ENCODE measurements at places on chromosomes 5 and 9. TPM values are rescaled to one million over a fixed set of nuclear protein-coding genes. Genes with fewer than 3 reads are reported as not detected.

DNA sequence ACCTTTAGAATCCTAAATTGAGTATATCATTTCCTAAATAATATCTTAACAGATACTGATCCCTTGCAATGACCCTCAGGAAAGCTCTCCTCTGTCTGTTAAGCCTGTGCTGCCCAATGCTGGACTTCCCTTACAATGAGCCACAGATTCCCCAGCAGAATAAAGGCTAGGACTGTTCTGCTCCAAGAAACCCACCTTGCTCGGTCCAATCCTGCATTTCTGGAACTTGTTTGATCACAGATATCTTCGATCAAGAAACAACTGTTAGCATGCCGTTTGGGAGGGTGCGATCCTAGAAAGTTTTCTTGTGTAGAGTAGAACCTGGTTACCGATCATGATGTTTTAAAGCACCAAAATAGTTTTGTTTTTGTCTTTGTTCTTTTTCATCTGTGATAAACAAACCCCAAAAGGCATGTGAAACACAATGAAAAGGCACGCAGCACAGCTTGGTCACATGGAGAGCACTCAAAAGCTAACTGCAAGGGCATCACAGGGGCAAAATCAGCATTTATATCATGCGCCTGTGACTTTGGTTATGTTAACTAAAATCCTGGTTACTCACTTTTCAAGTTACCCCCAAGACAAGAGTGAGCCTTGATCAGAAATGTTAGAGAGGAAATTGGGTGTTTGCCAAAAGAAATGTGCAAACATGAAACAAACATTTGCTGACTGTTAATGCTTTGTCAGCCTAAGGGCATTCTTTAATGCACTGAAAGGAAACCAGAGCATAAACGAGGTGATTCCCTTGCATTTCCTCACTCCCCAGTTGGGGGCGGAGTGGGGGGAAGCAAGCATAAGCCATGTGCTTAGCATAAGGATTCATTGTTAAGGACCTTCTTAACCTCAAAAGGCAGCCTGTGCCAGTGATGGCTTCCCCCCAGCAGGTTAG, 61.9 kb upstream of the ADAMTS16 start:
- no peak for DNase-seq

The OBP2B gene
- total RNA-seq, result not detected

GRCh38 chr5:16140944-16141343, 38.6 kb downstream of the MARCHF11 start:
- no peak for DNase-seq

GRCh38 chr5:28077291-28078240, 1039.2 kb upstream of the CDH9 start:
- DNase-seq, result no peak

- DNase-seq, result no peak
Measured at GRCh38 chr9:84832453-84832852, 162.9 kb downstream of the NTRK2 start.

The SLC6A3 gene
- not detected for total RNA-seq

DNA sequence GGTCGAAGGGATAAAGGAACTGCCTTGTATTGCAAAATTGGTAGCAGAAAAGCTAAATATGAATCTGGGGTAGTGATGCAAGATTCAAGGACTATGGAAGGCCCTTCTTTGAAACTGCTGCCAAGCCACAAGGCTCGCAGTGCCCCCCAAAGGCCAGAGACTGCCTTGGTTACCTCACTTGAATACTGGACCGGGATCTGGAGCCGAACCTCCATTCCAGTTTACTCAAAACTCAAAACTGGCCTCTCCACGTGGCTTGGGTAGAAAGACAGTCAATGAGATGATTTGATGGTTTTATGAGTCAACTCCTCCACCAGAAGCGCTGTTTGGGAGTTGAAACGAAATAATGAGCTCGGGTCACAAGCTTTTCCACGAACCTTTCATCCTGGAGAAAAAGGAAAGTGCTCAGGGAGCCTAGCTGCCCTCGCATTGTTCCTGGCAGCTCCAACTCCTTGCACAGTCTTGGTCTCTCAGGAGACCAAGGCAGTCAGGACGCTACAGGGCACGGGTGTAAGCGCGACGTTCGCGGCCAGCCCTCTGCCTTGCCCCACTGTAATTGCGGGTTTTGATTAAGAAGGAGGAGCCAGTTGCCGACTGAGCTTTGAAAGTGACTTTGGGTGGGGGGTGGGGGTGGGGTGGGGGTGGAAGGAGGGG, 2.8 kb downstream of the ST8SIA4 start:
- DNase-seq, result peak; percentile 74

The CATSPER3 gene
- total RNA-seq, result 0.68 TPM

- no peak for DNase-seq
Measured at GRCh38 chr9:35107297-35108290, 4.7 kb upstream of the STOML2 start.

DNA sequence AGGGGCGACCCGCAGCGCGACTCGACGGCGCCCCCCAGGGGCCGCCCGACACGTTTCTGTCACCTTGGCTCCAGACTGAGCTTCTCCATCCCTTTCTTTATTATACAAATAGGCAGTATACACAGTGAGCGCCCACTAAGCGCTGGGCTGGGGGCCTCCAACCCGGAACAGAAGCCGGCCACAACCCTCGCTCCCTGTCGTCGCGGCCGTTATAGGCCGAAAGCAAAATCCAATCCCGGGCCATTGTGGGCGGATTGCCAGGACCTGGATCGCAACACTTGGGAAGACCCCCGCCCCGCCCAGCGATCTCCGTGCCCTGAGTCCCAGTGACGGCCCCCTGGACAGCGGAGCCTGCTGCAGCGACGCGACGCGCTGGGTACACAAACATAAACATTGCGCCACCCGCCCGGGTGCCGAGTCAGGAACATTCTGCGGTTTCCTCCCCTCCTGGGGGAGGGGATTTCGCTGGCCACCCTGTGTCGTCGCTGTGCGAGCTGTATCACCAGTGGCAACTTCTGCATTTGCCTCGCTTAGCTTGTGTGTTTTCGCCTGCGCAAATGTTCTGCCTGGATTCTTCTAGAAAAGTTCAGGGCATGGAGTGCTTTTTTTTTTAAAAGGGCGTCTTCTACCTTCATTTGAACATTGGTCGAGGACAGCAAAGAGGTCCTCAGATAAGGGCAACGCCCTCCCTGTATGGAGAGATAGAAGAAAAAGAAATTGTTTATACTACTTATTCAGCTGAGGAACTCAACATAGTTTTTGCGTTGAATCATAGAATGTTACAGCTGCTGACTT, 1.3 kb upstream of the DUSP1 start:
- DNase-seq, result peak; percentile 80

The PDGFRB gene
- 49.0 TPM for total RNA-seq

GRCh38 chr5:137128012-137128411, 371.1 kb downstream of the SPOCK1 start:
- DNase-seq, result no peak

- no peak for DNase-seq
Measured at GRCh38 chr5:59104400-59105127, 521.7 kb downstream of the RAB3C start.

The SCAMP1 gene
- 13.9 TPM for total RNA-seq

The PCDHGA2 gene
- total RNA-seq, result not detected

DNA sequence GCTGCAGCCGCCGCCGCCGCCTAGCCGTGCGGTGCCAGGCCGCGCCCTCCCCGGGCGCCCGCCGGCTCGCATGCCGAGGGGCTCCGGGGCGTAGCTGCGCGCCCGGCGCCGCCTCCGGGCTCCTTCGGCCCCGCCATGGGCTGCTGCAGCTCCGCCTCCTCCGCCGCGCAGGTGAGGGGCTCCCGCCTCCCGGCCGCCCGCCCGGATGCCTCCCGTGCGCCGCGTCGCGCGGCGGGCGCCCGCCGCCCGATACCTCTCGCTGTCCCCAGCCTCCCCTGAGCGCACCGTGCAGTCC, 230 bp downstream of the SLC44A1 start:
- DNase-seq, result no peak

The HK3 gene
- not detected for total RNA-seq

DNA sequence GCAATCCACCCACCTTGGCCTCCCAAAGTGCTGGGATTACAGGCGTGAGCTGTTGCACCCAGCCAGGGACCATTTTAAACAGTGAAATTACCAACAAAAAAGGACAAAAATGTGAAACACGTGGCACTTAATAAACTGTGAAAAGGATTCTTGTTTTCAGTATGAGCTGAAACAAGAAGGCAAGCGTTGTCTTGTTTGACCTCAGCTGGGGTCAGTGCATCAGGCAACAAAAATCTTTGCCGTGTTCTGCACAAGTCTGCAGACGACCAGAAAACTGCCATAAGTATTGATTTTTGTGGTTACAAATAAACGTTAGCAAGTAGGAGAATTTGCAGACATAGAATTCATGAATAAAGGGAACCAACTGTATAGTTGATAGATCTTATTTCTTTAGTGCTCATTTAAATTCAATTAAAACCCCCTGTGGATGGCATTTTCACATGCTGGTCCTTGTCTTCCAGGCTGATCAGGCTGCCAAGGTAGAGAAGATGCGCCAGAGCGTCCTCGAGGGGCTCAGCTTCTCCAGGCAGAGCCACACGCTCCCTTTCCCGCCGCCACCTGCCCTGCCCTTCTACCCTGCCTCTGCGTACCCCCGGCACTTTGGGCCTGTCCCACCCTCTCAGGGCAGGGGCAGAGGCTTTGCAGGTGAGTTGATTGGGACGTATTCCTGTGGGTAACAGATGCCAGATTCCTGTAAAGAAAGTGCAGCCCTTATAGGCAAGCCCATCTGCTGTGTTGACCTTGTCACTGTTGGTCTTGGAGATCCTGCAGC, 18.8 kb upstream of the PHF2 start:
- no peak for DNase-seq

- DNase-seq, result no peak
Measured at GRCh38 chr5:61919920-61920319, 386.1 kb upstream of the KIF2A start.

DNA sequence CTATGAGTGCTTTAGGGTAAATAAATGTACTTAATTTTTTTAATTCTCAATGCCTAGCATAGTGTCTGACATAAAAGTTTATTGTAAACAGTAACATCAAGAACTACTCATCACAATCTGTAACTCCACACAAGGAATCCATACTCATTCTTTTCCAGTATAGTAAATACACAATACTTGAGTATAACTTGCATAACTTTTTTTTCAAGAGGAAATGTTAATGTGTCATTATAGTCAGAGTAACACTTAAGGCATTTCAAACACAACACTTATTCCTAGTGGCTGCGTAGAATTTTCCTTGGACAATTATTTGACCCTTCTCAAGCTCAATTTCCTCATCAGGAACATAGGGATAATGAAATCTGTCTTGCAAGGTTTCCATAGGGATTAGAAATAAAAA, 584.3 kb downstream of the CAAP1 start:
- DNase-seq, result no peak

- DNase-seq, result no peak
Measured at GRCh38 chr9:84744195-84744594, 74.7 kb downstream of the NTRK2 start.

DNA sequence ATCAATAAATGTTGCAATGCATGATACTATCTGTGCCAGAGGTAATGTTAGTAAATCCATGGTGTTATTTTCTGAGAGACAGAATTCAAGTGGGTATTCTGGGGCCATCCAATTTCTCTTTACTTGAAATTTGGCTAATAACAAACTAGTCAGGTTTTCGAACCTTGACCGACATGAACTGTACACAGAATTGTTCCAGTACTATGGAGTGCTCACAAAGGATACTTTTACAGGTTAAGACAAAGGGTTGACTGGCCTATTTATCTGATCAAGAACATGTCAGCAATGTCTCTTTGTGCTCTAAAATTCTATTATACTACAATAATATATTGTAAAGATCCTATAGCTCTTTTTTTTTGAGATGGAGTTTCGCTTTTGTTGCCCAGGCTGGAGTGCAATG, 18.2 kb downstream of the MLANA start:
- no peak for DNase-seq

DNA sequence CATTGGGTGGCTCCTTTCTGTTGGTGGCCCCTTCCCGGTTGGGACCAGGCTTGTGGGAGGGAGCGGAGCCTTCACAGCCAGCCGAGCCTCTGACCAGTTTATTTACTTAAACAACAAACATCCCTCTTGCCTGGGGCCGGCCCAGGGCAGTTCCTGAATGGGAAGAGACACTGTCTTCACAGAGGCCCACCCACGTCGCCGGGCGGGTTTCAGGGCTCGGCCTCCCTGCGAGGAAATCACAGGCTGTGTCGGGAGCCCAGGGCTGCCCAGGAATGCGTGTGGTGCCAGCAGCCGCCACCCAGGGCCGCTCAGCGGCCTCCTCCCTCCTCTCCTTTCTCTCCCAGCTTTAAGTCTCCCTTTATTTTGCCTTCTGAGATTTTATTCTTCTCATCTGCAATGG, 132.5 kb downstream of the HSD17B3 start:
- DNase-seq, result no peak

DNA sequence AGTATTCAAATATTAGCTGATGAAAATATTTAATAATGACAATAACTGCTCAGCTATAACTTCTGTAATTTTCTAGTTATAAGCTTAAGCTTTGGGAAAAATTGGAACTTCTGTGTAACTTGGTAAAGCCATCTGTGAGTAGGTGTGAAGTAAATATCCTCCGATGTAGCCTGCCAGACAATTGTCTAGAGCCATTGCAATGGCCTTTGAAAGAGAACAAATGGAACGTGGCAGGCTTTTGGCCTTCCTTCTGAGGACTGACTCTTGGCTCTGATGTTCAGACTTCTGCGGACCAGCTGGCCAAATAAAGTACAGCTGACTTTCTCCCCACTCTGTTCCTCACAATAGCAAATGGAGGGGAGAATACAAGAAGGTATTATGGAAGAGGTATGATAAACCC, 203.4 kb upstream of the NMUR2 start:
- DNase-seq, result no peak

The FSD1L gene
- total RNA-seq, result 7.9 TPM

The DNAI1 gene
- total RNA-seq, result not detected

The TICAM2 gene
- 0.47 TPM for total RNA-seq

The INSYN2B gene
- not detected for total RNA-seq

DNA sequence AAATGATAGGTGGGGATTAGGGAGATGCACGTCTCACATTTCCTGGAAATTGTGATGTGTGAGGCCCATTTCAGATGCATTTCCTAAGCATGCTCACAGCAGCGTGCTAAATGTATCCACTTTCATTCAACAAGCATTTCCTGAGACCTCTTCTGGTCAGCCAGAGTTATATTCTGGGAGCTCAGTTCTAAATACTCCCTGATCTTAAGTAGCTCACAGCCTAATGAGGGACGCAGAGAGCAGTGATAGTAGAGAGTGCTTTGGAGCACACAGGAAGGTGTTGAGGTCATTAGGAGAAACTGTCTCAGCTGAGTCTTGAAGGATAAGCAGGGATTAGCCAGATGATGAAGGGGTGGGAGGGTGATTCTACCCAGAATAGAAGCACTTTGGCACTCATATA, 46.2 kb upstream of the FSD1L start:
- DNase-seq, result no peak

The CDHR2 gene
- total RNA-seq, result 2.1 TPM

GRCh38 chr5:73637565-73637964, 11.6 kb downstream of the ARHGEF28 start:
- DNase-seq, result no peak

The TPPP gene
- 0.08 TPM for total RNA-seq

All from activated CD8-positive, alpha-beta T cell treated with anti-CD3 and anti-CD28 coated beads, Interleukin-2, amount 10 ng/mL, durations not matched to agents 7 days and 5 days (primary cell).